ENCODE measurements at places on chromosomes 1 and 21.
A peak's percentile ranks its signal among the peaks of the same experiment; 100 is the strongest.

GRCh38 chr21:33157303-33157702 is 72.4 kb upstream of the IFNAR2 start:
- DNase-seq, result peak; percentile 22

DNA sequence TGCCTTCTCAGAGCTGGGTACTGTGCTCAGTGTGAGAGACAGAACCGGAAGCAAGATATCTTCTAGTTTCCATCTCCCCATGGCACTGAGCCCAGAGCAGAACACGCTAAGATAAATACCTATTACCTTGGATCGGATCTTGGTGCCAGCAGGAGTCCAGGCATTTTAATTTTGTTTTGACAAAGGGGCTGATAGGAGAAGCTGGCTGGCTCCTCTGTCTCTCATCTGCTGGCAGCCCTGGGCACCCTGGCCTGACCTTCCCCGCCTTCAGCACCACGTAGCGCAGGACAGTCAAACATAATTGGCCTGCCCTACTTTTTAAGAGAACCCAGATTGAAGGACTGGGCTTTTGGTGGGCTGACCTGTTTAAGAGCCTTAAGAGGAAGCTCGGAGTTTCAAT is 160.7 kb upstream of the KLHDC7A start:
- DNase-seq, result no peak

GRCh38 chr21:45590726-45591618 is 48.7 kb upstream of the SLC19A1 start:
- DNase-seq, result no peak

GRCh38 chr1:172556461-172556860 is 23.5 kb downstream of the SUCO start:
- DNase-seq, result no peak

DNA sequence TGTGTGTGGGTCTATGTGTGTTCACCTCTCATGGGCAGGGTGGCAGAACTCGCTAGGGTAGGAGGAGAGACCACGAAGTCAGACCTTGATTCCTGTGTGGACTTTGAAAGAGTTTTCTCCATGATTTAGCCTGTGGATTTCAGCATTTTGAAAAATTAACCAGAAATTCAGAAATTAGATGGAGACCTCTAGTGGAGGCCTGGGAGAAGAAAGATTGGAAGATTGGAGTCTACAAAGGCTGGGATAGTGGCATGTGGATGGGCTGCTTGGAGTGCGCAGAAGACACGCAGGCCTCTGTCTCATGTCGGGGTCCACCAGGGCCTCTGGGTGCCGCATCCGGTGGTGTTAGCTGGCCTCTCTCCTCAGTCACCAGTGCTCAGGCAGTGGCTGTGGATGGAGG is 18.9 kb upstream of the IGSF5 start:
- no peak for DNase-seq

DNA sequence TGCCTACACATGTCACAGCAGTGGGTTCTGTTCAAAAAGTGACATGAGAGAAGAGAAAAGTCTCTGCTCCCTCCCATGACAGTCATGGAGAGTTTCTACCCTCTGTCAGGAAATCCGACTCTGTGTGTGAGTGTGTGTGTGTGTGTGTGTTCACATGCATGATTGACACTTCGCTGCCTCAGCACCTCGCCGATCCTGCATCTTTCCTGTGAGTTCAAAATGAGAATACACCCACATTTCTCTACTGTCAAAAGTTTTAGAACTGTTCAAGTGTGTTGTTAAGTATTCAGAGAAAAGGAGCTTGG is 46.2 kb upstream of the COX20 start:
- DNase-seq, result no peak

DNA sequence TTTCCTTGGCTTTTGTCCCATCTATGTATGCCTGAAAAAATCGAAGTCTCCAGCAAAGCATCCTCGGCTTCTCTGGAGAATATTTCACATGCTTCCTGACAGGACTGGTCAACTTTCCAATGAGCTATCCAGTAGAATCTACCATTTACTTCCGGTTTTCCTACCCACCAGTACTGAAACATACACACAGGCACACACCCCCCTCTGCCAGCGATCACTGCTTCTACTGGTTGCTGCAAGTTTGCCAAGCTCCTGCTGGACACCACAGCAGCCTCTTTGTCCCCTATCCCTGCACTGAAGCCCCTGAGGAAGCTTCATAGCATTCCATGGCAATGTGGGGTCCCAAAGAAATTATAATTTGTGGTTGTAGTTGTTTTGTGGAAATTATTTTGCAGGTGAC is 536.8 kb downstream of the MATN1 start:
- DNase-seq, result no peak

- no peak for DNase-seq
Observed at GRCh38 chr1:169517558-169518186, 31.9 kb upstream of the SLC19A2 start.

GRCh38 chr1:160706526-160707235 is 4.9 kb downstream of the CD48 start:
- DNase-seq, result no peak

GRCh38 chr1:78370356-78370755 is 120.4 kb upstream of the PTGFR start:
- no peak for DNase-seq

DNA sequence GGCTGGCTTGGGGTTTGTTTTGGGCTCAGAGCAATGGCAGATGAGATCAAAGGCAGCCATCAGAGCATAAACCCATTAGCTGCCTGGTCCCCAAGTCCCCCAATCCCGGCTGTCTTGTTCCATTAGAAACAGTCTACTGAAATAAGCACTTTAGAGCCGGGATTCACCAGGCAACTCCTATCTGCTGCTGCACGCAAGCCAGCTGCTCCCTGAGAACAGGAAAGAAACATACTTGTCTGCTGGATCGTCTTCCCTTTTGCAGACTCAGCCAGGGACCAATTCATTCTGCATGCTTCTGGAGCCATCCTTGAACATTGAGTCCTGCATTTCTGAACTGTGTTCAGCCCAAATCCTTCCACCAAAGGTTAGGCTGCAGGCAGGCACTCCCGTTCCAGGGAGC is 21.8 kb downstream of the RXRG start:
- DNase-seq, result no peak

DNA sequence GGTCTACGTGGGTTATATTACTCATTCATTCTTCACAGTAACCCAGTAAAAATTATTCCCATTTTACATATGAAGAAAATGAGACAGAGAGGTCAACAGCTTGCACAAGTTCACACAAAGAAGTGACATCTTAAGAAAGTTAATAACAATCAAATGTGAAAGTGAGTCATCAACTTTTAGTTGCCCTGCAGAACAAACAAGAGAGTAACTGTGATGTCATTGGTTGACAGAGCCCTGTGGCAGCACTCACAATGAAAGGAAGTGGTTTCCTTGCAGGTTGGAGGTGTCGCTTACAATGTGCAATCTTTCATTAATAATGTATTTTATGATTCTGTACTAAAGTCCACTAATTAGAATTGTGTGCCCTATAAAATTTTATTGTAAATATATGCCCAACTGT is 369.6 kb downstream of the RYR2 start:
- DNase-seq, result no peak

DNA sequence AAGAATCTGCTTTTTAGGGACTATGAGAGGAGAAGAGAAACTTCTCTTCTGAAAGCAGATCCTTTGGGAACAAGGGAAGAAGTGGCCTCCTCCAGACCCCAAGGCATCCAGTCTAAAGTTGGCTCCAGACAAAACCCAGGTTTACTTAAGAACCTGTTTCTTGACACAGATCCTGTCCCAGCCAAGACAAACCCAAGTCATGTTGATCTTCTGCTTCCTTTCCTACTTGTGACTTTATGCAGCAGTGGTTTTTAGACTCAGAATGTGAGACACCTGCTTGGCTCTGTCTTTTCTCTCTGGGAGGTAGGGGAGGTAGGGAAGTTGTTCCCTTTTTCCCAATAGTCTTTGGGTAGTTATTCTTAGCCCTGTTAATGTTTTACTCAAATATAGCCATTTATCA is 38.3 kb downstream of the ELAPOR1 start:
- DNase-seq, result no peak

DNA sequence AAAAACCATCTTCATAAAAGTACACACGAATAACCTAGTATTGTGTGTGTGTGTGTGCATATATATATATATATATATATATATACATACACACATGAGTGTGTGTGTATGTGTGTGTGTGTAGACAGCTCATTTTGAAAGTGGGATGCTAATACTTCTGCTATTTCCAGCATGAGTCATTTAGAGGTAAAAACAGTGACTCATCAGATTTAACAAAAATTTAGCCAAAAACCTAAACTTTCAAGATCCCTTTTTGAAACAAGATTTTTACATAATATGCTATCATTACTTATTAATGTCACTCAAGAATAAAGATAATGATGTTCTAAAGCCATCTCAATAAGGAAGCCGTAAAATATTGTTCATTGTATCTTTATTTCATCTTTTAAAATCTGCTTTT is 35.6 kb upstream of the ADGRL4 start:
- no peak for DNase-seq

- peak; percentile 88 for DNase-seq
Observed at GRCh38 chr21:16419188-16419921, 689.6 kb downstream of the USP25 start.

DNA sequence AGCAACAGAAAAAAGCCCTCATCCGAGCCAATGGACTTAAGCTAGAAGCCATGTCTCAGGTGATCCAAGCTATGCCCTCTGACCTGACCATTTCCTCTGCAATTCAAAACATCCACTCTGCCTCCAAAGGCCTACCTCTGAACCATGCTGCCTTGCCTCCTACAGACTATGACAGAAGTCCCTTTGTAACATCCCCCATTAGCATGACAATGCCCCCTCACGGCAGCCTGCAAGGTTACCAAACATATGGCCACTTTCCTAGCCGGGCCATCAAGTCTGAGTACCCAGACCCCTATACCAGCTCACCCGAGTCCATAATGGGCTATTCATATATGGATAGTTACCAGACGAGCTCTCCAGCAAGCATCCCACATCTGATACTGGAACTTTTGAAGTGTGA is 20.7 kb downstream of the NR5A2 start:
- no peak for DNase-seq

GRCh38 chr1:51422367-51423072 is 92.2 kb upstream of the TTC39A start:
- DNase-seq, result no peak

GRCh38 chr1:114224196-114224907 is 70.7 kb upstream of the SYT6 start:
- DNase-seq, result peak; percentile 58

DNA sequence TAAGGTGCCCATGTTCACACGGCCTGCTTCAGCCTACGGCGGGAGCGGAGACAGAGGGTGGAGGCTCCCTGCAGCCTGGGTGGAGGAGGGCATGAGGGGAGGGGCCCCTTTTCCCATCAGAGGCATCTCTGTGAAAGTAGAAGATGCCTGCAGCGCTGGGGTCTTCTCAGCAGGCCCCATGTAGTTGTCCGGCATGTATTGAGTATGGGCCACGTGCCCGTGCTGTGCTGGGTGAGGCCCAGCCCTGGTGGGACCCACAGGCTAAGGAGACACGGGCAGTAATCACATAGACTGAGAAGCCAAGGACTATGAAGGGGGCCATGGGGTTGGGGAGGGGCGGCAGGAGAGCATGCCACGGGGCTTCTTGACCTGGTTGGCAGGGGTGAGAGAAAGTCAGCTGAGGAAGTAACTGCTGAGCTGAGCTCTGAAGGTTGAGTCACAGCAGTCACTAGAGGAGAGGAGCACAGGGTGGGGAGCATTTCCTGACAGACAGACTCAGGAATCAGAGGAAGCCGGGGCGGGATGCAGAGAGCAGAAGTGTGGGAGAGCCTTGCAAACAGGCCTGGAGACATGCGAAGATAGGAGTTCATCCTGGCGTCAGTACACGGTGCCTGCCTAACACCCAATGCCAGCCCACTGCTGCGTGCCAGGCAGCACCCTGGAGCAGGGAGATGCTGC is 21.6 kb downstream of the PSEN2 start:
- DNase-seq, result no peak

- DNase-seq, result no peak
Observed at GRCh38 chr1:231801042-231801585, 174.5 kb downstream of the DISC1 start.

DNA sequence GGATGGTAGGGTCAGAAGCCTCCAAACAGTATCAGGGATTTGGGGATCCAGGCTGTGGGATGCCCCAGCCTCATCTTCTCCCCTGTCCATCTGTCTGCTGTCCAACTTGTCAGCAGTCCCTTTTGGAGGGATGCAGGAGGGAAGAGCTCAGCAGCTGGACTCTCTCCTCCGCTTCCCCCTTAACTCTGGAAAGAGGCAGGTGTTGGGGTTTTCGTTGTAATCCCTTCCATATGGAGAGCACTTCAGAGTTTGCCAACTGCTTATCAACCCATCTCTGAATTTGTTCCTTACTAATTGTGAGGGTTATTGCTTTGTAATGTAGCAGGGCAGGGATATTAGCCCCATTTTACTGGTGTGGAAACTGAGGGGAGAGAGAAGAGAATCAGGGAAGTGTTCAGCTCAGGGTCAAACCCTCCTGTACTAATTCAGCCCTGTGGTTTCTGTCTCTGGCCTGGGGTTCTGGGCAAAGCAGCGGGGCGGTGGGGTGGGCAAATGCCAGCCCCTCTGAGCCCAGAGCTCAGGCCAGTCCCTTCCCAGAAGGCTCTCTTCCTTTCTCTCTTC is 3.2 kb downstream of the CITED4 start:
- DNase-seq, result no peak

DNA sequence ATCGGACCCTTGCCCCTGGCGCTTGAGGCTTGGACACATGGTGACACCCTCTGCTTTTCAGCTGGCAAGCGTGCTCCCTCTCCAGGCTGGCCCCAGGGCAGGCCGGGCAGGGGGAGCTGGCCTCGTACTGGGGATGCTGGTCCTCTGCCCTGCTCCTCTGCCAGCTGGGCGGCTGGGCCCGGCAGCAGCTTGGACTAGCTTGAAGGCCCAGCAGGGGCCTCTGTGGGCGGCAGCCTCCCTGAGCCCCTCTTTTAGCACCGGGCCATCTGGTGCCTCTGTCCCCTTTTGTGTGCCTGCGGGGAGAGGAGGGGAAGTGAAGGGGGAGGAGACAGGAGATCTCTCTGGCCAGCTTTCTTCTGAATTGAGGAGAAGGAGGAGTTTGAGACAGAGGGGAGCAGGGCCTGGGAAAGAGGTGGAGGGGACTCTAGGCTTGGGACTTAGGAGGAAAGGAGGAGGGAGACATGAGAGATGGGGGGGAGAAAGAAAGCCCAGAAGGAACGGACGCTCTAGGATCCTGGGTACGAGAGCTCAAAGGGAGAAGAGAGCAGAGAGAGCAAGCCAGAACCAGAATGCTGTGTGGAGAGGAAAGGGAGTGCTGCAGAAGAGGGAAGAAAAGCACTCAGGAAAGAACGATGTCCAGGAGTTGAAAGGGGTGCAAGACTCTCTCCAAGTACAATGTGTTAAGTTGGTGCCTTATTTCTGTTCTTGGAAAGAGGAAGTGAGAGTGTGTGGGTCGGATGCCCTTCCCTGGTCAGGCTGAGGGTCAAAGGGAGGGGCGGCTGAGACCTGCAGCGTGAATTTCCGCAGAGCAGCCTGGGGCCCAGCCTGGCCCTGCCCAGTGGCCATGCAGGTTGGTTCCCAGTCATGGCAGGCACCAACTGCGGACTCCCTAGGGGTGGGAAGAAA is 40.3 kb downstream of the IER5 start:
- DNase-seq, result no peak

Data from renal cortex interstitium (tissue), 15 donors.